ENCODE measurements at places on chromosomes 3 and 15.

GRCh38 chr15:77988347-77989295 is 88.9 kb downstream of the TBC1D2B start:
- no peak for DNase-seq
- no peaks in the 10 kb centered on the region for H3K4me1 ChIP-seq
- no peak overlapping the region for H3K27ac ChIP-seq
- H3K27me3 ChIP-seq, result no peaks in the 10 kb centered on the region
- H3K4me3 ChIP-seq, result no peak overlapping the region

- no peaks in the 10 kb centered on the region for H3K27me3 ChIP-seq
- H3K27ac ChIP-seq, result no peak overlapping the region
- H3K36me3 ChIP-seq, result no peaks in the 10 kb centered on the region
- no peaks in the 10 kb centered on the region for H3K4me1 ChIP-seq
- DNase-seq, result no peak
Measured at GRCh38 chr15:91196768-91197167, 96.7 kb downstream of the SV2B start.

- no peaks in the 10 kb centered on the region for H3K4me1 ChIP-seq
- H3K4me3 ChIP-seq, result no peak overlapping the region
- H3K27me3 ChIP-seq, result no peaks in the 10 kb centered on the region
- no peak for DNase-seq
Measured at GRCh38 chr3:126314305-126314789, 42.9 kb downstream of the KLF15 start.

GRCh38 chr15:41921167-41921566 is 27.3 kb upstream of the SPTBN5 start:
- no peak overlapping the region for H3K27ac ChIP-seq
- no peaks in the 10 kb centered on the region for H3K27me3 ChIP-seq
- H3K4me3 ChIP-seq, result no peak overlapping the region
- no peaks in the 10 kb centered on the region for H3K4me1 ChIP-seq

GRCh38 chr3:108410531-108410984 is 99.8 kb downstream of the MYH15 start:
- H3K36me3 ChIP-seq, result no peaks in the 10 kb centered on the region
- no peak overlapping the region for H3K27ac ChIP-seq
- no peaks in the 10 kb centered on the region for H3K27me3 ChIP-seq

DNA sequence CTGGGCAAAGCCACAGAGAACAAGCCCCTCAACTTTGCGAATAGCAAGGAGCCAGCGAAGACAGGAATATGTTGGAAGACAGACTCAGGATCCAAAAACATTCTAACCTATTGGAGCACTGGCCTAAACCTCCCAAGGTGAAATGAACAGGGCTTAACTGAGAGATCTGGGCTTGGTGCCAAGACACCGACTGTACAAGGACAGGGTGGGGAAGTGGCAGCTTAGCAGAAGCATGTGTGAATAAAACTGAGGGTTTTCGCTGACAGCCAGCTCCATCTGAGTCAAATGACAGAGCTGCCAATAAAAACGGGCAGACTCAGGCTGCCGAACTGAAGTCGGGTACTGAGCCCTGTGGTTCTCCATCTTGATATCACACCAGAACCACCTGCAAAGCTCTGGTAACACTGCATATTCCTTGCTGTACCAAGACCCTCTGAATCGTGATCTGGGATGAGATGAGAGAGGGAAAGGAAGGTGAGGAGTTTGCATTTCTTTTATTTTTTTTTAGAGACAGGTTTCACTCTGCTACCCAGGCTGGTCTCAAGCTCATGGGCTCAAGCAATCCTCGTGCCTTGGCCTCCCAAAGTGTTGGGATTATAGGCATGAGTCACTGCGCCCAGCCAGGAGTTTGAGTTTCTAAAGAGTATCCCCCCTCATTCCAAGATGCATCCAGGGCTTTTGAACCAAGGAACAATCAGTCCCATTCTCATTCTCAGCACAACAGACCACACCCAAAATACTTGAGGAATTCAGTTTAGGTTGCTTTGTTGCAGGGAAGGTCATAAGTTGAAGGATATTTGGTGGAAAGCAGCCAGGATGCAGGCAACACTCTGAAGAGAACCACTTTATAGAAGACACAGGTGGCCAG is 6.0 kb upstream of the PLCB2 start:
- no peaks in the 10 kb centered on the region for H3K36me3 ChIP-seq
- peaks cover under 1% of the 10 kb centered on the region for H3K4me1 ChIP-seq
- no peaks in the 10 kb centered on the region for H3K27me3 ChIP-seq

DNA sequence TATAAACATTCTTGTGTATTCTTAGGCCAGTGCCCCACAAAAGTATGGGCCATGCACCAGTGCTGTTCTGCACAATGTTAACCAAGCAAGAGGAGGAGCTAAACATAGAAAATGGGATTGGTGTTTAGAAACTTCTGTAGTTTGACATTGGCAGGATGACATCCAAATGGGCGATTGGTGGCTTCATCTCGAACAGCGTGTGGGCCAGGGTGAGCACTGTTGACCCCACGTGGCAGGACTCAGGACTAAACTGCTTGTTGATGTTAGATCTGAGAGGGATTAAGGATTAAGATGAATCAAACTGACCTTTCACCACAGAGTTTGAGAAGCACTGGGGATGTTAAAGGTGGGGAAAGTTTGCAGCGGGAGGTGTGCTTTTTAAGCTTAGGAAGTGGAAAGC is 31.9 kb downstream of the ZNF710 start:
- no peak for DNase-seq
- H3K27ac ChIP-seq, result no peak overlapping the region

DNA sequence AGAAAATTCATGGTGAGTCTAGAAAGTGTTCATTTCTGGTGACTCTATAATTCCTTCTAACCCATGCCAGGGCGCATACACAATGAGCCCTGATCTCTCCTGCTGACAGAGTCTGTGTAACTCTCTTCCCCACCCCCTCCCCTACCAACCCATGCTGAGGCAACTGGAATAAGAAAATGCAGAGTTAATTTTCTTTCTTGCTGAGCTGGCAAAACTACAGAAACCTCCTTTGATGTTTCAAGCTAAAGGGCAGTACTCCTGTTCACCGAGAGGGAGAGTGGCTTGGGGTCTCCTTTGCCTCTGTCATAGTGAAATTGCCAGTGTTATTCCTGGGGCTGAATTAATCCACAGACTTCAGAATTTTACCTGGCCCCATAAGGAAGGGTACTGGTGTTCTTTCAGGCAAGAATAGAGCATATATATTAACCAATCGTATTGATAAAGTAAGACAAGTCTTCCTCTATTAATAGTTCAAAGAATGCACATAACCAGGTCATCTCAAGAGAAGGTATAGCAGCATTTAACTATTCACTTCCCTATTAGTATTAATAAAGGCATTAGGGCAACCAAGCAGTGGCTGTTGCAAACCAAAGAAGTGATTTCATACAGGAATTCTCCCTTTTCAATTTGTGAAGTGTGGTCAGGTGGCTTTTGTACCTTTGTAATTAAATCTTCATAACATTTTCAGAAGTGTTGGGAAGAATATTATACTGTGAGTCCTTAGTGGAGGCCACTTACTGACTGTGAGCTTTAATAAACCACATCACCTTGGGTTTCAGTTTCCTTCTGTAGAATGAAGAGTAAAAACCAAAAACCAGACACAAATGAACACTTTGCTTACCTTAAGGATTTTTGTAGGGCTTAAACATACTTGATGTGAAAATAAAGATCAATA is 4.1 kb downstream of the GAP43 start:
- H3K4me1 ChIP-seq, result peaks cover 5% of the 10 kb centered on the region
- H3K27ac ChIP-seq, result no peak overlapping the region
- H3K4me3 ChIP-seq, result no peak overlapping the region
- no peaks in the 10 kb centered on the region for H3K36me3 ChIP-seq
- H3K27me3 ChIP-seq, result no peaks in the 10 kb centered on the region

DNA sequence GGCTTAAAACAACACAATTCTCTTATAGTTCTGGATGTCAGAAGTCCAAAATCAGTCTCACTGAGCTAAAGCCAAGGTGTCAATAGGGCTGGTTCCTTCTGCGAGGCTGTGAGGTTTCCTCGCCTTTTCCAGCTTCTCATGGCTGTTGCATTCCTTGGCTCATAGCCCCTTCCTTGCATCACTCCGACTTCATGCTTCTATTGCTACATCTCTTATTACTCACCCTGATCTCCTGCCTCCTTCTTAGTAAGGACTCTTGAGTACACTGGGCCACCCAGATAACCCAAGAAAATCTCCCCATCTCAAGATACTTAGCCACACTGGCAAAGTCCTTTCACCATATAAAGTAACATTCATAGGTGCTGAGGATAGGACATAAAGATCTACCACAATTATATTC is 193.9 kb downstream of the ADAMTS17 start:
- H3K4me3 ChIP-seq, result no peak overlapping the region
- no peaks in the 10 kb centered on the region for H3K27me3 ChIP-seq
- no peaks in the 10 kb centered on the region for H3K36me3 ChIP-seq
- no peak overlapping the region for H3K27ac ChIP-seq
- no peak for DNase-seq
- H3K4me1 ChIP-seq, result no peaks in the 10 kb centered on the region

DNA sequence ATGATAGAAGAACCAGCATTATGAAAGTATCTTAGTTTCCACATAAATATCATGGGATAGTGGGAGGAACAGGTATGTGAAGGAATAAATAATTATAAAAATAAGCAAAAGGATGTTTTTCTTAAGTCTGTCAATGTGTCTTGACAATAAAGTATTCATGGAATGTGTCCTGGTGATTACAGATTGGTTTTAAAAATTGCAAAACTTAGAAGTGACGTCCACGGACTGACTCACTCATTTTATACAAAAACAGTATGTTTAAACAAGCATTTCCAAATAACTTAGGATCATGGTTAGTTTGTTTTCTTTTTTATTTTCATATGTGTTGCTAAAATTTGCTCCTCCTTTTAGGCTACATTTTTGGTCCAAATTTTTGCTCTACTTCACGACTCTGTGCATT is 687.0 kb upstream of the NECTIN3 start:
- H3K4me1 ChIP-seq, result no peaks in the 10 kb centered on the region
- H3K27me3 ChIP-seq, result no peaks in the 10 kb centered on the region
- H3K27ac ChIP-seq, result no peak overlapping the region
- no peak for DNase-seq
- no peaks in the 10 kb centered on the region for H3K36me3 ChIP-seq

DNA sequence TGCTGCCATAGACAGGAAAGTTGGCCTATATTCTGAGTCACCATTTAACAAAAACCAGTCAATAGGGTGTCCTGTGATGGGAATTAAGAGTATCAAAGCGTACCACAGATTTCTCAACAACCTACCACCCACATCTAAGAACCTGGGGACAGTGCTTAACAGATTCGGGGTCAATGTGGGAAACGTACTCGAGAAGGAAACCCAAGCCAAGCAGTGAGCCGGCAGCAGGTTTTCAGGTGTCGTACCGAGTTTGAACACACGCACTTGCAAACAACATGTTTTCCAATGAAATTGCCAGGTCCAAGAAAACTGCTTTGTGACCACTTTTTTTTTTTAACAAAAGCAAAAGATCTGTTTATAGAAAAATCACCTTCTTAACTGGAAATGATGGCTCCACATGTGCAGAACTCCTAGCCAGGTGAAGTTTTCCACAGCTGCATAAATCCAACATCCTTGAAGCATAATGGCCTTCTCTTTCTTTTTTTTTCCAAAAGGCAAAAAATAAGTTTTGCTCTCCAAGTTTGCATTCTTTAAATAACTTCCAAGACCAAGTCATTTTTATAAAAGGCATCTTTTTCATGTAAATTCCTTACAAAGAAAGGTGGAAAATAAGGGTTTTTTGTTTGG is 45.7 kb downstream of the ADAMTS17 start:
- H3K4me1 ChIP-seq, result no peaks in the 10 kb centered on the region
- H3K27me3 ChIP-seq, result no peaks in the 10 kb centered on the region
- no peak for DNase-seq
- H3K4me3 ChIP-seq, result no peak overlapping the region

GRCh38 chr3:25697553-25697952 is 32.8 kb upstream of the TOP2B start:
- no peaks in the 10 kb centered on the region for H3K27me3 ChIP-seq
- DNase-seq, result no peak
- H3K36me3 ChIP-seq, result no peaks in the 10 kb centered on the region
- no peak overlapping the region for H3K27ac ChIP-seq
- no peaks in the 10 kb centered on the region for H3K4me1 ChIP-seq

DNA sequence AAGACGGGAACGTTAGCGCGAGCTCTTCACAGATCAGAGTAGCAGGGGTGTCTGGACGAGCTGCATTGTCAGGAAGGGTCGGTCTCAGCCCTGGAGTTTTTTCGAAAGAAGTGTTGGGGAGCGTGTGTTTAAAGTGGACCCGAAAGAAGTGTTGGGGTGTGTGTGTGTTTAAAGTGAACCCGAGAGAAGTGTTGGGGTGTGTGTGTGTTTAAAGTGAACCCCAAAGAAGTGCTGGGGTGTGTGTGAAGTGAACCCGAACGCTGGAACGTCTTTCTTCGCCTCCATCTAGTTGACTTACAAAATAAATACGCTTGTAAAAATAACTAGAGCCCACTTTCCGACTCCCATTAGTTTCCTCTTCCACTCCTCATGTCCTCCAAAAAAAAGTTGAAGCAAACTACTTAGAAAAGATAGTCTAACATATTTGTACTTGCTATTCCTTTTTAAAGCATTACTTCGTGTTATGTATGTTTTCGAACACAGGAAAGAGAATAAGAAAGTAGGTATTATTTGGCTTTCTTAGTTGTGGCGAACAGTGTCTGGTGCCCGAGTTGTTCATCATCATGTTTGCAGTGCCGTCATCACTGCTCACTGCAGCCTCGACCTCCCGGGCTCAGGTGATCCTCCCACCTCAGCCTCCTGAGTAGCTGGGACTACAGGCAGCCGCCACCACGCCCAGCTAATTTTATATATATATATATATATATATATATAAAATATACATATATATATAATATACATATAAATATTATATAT is 1.0 kb downstream of the LRCH3 start:
- H3K27ac ChIP-seq, result peak overlapping the region; percentile 81
- H3K27me3 ChIP-seq, result no peaks in the 10 kb centered on the region
- H3K4me3 ChIP-seq, result peak overlapping the region; percentile 91

DNA sequence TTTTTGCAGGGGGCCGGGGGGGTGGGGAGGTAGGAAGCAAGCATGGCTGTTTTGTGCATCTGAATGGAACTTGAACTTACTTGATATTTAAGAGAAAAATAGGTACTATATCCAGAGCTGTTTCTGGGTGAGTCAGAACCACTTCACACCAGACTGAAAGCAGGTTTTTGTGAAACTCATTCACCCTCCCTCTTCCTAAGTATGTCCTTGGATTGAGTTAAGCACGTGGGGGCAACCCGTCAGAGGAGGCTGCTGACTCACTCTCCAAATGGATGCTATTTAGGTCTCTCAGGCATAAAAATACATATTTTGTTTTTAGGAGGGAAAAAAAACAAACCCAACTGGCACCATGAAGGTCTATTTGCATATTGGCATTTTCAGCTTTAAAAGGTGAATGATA is 270.3 kb downstream of the RYR3 start:
- no peak overlapping the region for H3K27ac ChIP-seq
- no peaks in the 10 kb centered on the region for H3K36me3 ChIP-seq
- H3K4me3 ChIP-seq, result no peak overlapping the region
